ENCODE measurements at places on chromosomes 7 and 10.

DNA sequence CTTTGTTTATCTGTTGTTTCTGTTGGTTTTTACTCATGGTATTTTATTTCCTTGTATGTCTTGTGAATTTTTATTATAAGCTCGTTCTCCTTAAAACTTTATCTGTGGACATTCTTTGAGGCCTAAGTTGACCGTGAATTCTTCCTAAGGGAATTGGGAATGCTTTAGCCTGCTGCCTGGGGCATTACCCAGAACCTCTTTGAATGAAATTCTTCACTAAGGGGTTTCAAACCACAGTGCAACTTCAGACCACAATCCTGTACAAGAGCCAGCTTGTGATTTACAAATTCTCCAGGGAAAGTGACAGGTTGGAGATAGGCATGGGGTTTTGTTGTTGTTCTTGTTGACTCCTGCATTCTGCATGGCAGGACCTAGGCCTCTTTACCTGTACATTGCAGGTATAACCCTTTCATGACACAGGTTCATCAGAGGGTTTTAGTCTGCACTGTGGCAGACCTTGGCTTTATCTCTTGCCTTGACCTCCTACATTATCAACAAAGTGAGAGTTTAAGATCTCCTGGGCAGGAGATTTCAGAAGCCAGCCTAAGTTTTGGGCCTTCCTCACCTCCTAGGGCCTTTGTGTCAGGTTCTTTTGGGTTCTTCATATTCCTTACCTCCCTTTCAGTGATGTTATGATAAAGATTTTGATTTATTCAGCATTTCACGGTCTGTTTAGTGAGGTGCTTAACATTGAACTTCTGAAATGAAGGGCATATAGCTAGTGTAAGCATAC is 70.2 kb downstream of the ABCC2 start:
- no peak for DNase-seq

DNA sequence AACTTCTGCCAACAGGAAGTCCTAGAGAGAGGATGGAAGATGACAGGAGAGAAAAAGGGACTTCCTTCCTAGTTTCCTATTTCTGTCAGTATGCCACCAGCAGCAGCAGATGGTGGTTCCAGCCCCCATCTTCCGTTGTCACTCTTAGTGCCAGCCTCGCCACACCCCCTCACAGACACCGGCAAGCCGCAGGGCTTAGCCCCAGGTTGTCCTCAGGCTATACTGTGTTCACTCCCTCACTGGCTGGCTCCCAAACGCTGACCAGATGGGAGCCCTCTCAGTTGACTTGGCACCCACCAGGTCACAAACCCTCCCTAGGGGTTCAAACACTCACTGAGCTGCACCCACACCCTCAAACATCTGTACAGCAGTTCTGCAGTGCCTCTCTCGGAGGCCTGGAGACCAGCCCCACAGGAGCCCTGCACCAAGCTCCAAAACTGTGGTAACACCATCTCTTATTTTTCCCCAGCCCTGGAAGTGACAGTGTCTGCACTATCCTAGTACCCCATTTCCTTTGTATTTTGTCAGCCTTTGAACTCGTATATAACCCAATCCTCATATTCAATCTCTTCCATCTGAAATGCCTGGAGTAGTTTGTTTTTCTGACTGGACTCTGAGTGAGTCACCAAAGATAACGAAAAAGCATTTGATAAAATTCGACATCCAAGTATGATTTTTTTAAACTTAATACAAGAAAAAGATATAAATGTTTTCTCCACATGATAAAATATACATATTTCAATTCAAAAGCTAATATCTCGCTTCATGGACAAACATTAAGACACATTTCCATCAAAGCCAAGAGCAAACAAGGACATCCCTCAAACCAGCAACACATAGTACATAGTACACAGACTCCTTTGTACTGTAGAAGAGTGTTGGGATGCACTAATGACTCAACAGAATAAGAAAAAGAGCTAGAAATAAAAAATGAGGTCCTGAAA is 34.5 kb downstream of the SMURF1 start:
- DNase-seq: no peak

DNA sequence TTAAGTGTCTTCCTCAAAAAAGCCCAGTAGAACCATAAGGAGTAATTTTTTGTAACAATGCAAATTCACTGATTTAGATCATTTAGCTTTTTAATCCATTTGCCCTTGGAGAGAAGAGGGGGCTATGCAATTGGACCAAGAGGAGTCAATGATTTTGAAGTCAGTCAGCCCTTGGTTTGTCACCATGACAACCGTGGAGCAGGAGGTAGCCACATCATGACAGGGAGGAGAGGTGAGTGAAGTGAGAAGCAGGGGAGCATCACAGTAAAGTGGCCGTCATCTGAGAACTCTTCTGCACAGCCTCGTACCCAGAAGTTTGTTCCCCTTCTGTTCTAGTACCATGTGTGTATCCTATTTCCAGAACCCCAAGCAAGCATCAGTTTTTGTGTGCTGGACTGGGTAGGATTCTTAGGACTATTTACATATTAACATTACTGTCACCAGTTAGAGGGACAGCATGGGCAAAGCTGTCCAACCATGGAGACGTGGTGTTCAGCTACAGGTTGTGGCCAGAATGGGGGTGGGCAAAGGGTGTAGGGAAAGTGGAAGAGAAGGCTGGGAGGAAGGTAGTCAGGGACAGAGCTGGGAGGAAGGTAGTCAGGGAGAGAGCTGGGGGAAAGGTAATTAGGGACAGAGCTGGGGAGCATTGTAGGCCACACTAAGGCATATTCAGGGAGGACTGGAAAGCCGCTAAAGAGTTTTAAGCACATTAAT is 13.1 kb downstream of the UBE3C start:
- no peak for DNase-seq

- DNase-seq: no peak
Measured at GRCh38 chr7:102093599-102094315, 192.9 kb upstream of the SH2B2 start.

DNA sequence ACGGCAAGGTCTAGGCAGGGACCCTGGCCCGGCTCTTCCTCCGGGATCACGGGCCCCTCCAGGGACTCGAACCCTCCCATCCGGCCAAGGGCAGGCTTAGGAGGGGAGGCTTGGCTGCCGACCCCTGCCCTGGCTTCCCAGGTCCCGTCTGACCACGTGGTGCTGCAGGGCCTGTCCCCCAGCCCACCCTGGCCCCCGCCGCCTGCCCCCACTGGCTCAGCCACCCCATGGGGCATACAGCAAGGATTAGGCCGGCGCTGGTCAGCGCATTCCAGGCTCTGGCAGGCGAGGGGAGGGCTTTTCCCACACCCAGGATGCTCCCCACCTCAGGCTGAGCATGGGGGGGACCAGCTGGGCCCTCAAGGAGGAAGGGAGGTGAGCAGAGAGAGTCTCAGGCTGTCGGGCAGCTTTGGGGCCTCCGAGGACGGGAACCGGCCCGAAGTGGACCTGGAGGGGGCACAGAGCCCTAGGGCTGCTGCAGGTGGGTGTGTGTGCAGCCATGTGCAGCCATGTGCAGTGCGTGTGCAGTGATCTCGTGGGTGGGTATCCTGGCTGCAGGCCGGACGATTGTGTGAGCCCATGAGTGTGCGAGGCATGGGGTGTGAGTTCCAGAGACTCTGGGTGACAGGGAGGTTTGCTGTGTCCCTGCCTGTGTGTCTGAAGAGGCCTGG is 713 bp upstream of the GRIFIN start:
- DNase-seq: no peak

DNA sequence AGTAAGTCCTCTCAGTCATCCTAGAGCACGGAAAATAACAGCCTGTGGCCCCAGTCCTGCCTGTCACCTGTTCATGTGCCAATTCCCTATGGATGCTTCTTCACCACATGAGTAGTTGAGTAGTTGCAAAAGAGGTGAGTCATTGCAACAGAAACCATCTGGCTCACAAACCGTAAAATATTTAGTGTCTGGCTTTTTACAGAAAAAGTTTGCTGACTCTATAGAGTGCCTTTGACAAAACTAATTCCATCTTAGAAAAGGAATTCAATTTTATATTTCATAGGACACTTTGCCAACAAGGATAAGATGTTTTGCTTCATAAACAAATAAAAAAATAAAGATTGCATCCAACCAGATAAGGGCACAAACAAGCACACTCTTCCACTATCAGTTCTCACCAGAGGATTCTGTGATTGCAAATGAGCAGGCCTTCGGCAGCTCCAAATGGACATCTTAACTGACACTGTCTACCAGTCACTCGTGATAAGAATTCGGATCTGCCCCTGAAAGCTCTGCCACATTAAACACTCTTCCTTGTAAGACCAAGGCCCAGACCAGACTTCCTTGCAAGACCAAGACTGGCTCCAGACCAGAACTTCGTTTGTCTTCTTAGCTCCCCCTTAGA is 242.7 kb upstream of the SEMA3C start:
- DNase-seq: no peak

- no peak for DNase-seq
Measured at GRCh38 chr10:31623947-31624346, 304.7 kb downstream of the ARHGAP12 start.

DNA sequence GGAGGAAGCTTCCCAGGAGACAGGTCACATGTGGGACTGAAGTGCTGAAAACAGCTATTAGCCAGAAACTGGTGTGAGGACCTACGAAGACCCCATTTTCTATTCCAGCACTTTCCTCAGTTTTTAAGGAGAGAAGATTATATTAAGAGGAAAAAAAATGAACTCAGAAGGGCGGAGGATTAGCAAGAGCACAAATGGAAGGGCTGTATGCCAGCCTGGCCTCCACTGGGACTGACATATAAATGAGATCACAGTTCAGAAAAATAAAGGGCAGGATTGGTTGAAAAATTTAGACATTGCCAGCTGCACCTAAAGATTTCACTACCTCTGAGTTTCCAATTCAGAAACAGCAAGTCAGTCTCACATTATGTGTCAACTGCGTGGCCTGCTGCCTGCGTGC is 53.0 kb downstream of the GSDME start:
- no peak for DNase-seq

DNA sequence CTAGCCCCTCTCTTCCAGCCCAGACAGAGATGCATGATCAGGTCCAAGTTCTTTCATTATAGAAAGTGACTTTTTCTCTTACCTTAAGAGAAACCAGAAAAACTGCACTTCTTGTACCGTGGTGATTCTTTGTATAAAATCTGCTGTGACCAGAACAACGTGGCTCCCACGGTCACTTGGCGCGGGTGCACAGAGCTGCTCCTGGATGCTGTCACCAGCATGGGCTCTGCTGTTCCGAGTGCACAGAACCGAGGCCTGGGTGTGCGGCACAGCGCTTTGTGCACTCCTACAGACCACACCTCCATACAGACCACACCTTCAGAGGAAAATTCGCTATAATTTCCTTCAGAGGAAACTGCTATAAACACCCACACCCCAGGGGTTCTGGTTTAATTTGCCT is 26.0 kb downstream of the VIPR2 start:
- DNase-seq: no peak

DNA sequence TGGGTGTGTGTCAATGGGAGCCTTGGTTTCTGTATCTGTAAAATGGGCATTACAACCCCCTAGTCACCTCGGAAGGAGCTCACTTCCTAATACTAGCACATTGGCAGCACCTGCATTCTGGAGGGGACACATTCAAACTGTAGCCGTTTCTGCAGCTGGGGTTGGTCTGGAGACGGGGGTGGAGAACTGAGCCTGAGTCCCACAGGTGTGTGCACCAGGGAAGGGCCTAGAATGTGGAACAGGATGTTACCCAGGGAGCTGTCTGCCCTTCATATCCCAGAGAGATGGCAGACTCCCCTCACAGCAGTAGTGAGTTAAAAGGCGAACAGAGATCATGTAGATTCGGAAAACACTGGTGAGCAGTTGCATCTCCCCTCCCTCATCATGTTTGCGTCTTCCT is 272.8 kb upstream of the ZNF32 start:
- DNase-seq: no peak

DNA sequence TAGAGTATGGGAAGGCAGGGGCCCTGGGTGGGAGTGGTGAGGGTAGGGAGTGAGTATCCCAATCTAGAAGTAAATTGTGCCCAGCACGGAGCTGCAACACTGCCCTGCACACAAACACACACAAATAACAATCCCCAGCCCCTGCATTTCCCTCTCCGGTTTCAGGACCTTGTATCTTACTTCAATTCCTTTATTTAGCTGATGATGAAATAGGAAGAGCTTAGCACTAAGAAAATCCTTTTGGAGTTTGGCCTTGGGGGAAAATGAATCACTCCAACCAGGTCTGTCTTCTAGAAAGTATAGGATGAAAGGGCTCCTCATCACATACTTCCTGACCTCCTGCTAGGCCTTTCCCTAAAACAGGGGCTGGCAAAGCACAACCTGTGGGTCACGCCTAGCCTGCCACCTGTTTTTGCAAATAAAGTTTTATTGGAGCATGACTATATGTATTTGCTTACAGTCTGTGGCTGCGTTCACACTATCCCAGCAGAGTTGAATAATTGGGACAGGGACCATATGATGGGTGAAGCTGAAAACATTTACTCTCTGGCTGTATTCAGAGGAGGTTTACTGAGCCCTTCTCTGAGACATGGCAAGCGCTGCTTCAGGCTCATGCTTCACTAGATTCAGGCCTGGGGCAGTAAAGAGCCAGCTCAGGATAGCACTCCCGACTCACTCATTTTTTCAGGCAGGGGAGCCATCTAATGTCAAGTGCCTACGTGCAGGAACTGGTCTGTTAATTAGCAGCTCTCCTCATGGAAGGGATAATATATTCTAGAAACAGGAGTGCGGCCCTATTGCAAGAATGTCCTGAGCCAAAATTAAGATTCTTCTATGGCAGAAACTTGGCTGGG is 111.0 kb downstream of the EGFR start:
- DNase-seq: no peak

DNA sequence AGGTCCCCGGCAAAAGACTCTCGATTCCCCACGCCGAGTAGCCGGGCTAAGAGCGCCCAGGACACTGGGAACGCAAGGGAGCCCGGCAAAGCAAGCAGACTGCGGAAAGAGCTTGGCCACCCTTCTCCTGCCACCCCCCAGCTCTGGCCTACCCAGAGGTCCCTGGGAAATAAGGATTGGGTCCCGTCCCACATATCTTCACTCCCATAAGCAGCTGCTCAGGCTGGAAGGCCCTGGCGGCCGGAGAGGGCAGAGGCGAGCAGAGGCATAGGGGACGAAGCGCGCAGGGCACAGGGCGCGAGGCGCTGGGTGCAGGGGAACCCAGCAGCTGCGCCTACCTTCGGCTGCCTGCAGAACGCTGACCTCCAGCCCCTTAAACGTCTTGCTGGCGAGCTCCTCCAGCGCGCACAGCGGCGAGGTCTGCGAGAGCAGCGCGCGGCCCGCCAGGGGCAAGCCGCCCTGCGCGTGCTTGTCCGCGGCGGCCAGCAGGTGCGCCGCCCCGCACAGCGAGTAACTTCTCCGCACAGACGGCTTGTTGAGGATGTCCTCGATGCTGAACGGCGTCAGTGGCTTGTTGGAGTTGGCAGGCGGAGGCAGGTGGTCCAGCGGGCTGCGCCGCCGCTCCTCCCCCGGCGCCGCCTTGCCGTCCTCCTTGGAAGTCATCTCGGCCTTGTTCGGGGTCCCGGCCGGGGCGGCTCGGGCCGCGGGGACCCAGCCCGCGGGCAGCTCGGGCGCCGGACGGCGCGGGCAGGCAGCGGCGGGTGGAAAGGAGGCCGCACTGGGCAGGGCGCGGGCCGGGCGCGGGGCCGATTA is 904 bp downstream of the LBX1 start:
- peak; percentile 77 for DNase-seq

All from right kidney (tissue), 9 donors.